GF-D8 (cell line): ENCODE measurements at places on chromosomes 5 and 9.

DNA sequence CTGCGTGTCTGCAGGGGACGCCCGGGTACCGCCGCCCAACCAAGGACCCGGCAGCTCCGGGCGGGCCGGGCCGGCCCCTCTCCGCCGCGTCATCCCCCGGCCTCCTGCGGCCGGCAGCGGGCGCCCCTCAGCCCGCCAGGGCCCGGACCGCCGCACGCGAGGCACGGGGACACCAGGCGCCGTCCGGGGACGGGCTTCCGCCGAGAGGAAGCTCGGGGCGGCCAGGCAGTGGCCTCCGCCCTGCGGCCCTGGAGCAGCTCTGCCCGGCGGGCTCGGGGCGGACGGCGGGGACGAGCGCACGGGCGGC, 373 bp downstream of the FBXW5 start:
- DNase-seq, result no peak

DNA sequence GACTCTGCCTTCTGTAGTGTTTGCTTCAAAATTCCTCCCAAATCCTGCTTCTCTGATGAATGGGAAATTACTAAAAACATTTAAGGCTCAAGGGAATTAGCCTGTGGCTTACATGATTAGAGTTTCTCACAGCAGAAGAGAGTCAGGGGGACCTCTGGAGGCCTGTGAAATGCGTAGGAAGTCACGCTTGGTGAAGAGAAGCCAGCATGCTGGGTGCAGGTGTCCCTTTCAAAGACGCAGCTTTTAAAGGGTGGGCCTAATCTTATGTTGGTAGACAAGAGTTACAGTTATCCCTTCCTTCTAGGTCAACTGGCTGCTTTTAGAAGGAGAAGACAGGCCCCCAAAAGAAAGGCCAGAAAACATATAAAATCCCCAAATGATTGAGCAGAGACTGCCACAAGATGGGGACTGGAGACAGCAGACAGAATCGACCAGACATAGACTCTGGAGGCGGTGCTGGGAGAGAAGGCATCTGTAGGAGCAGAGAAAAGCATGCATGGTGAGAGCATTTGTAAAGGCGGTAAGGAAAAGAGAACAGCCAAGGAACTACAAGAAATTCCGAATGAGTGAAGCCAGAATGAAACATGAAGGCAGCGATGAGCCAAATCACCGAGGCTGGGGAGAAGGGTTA, 42.3 kb downstream of the B4GALT1 start:
- DNase-seq, result no peak

DNA sequence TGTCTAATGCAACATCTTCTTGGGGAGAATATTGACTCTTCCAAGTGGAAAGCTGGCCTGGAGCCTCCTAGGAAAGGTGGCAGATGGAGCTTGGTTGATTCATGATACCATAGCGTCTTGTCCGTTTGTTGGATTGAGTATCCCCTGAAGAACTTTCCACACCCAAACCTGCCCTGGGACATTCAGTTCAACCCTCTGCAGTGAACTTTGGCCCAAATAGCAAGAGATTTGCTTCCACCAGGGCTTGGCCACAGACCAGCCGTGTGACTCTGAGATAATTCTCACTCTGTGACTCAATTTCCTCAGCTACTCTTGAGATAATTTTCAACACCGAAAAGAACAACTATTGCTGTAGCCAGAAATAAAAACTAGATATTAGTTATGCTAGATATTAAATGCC, 108.0 kb upstream of the RAD23B start:
- no peak for DNase-seq

DNA sequence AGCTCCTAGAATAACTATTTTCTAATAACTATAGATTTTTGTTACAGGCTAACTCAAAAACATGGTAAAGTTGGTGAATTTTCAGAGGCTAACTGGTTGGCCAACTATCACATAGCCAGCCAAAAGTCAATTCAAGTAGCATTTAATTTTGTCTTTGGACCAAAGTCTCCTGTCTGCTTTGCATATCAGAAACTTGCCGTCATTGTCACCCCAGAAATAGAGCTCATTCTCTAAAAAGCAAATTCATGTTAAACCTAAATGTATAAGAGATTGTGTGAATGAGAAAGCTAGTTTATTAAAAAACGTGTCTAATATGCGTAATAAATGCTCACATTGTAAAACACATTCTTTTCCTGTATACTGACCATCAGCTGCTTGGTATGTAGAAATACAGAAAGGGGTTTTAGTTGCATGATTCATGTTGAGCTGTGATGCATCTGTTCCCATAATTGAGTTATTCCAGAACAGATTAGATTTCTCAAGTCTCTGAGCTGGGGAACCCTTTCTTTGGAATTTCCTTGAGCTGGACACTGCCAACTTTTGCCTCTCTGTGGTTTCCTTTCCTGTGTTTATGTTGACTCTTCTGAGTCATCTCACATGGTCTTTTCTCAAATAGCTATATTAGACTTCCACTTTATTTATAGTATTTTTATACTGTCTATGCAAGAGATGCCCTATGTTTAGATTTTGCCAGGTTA, 7.3 kb downstream of the SRFBP1 start:
- DNase-seq, result no peak

GRCh38 chr5:60223342-60223741, 329.8 kb upstream of the PDE4D start:
- no peak for DNase-seq

- DNase-seq, result no peak
These were observed 652.9 kb downstream of the SEMA5A start for GRCh38 chr5:8892926-8893325.
